Activated CD4-positive, alpha-beta T cell treated with anti-CD3 and anti-CD28 coated beads for 4 hours (primary cell): ENCODE measurements at places on chromosomes 11 and 22.

DNA sequence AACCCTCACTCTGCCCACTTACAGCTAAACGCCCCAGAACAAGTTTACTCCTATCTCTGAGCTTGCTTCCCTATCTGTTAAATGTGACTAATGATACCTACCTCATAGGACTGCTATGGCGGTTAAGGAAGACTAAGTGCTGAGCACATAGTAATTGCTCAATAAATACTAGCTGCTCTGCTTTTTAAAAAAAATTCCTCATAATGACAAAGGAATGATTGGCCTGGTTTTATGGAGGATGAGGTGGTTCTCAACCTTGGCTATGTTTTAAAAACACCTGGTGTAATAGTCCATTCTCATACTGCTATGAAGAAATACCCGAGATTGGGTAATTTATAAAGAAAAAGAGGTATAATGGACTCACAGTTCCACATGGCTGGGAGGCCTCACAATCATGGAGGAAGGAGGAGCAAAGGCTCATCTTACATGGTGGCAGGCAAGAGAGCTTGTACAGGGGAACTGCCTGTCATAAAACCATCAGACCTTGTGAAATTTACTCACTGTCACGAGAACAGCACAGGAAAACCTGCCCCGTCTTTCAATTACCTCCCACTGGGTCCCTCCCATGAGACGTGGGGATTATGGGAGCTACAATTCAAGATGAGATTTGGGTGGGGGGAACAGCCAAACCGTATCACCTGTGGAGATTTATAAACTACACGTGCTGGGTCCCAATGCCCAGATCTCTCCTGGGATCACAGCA lies 127.2 kb upstream of the SYT13 start:
- DNase-seq, result no peak

DNA sequence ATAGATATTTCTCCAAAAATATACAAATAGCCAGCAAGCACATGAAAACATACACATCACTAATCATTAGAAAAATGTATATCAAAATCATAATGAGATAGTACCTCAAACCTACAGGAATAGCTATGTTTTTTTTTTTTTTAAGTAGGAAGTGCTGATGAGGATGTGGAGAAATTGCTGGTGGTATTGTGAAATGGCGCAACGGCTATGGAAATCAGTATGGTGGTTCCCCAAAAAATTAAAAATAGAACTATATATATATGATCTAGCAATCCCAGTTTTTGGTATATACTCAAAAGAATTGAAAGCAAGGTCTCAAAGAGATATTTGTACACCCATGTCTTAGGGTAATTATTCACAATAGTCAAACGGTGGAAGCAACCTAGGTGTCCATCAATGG lies 46.0 kb upstream of the HIPK3 start:
- no peak for DNase-seq

DNA sequence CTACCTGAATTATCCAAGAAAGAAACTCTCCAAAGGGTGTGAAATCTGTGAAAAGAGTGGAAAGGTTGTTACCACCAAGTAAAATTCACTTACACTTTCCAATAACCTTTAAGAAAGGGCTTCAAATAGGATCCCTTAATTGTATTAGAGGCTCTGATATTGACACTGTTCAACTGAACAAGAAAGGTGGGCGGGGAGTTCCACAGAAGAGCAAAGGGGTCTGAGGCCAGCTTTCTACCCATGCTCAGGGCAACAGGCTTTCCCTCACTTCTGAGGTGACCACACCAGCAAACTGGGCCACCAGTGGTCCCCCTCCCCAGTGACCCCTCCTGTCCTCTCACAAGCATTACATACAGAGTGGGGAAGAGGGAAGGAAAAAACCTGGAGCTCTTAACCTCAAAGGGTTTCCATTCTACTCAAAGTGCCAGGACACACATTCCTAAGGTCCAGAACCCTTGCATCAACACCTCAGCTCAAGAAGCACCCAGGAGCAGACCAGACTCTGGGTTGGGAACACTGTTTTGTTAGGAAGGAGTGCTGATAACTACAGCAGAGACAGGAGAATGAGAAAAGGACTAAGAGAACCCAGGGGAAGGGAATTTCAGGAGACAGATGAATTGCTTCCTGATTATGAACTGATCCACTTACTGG lies 71.6 kb upstream of the AKIP1 start:
- DNase-seq, result no peak

DNA sequence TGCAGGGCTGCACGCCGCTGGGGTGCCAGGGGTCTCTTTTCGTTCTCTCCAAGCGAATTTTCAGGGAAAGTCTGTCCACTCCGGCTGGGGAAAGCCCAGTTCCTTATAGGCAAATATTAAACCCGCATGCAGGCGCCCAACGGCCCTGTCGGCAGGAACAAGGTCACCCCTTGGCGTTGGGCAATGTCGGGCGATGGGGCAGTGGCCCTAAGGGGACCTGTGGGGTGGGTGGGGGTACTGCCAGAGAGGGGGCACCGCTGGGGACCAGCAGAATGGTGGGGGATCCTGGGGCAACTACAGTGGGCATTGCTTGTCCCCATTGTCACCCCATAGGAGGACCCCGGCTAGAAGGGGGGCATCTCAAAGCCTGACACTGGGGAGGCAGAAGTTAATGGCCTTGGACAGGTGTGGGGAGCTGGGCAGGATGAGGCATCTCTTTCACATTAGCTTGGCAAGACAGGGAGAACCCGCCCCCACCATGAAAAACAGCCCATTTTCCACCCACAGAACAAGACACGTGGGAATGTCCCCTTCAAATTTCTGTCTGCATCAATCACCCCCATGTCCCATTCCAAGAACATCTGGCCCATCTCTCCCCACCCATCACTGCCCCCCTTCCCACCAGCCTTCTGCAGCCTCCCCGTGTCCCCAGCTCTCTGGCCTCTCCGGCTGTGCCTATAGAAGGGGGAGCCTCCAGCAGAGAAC lies 5.5 kb upstream of the IGF2 start:
- no peak for DNase-seq

GRCh38 chr22:49901457-49901856 lies 16.8 kb downstream of the ALG12 start:
- DNase-seq, result no peak

- DNase-seq, result peak; percentile 17
Measured at GRCh38 chr22:20803696-20804324, 29.9 kb downstream of the SERPIND1 start.

DNA sequence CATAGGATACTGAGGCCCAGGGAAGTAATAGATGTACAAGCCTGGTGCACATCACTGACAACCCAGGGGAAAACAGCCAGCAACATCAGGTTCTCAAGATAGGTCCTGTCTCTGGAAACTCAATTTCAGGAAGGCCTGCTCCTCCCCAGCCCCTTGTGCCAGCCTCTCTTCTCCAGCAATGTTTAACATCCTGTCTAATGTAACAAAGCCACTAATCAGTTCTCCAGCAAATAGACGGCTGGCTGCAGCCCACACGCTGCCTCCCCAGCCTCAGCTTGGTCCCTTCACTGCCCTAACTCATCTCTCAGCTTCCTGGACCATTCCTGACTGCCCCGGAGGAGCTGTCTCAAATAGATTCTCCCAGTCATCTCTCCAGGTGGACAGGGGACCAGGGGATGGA lies 37.8 kb downstream of the RPL27A start:
- no peak for DNase-seq

GRCh38 chr11:84420271-84420670 lies 1134.1 kb upstream of the CCDC90B start:
- DNase-seq, result no peak

- no peak for DNase-seq
Measured at GRCh38 chr22:20199413-20199842, 48.6 kb upstream of the CCDC188 start.

DNA sequence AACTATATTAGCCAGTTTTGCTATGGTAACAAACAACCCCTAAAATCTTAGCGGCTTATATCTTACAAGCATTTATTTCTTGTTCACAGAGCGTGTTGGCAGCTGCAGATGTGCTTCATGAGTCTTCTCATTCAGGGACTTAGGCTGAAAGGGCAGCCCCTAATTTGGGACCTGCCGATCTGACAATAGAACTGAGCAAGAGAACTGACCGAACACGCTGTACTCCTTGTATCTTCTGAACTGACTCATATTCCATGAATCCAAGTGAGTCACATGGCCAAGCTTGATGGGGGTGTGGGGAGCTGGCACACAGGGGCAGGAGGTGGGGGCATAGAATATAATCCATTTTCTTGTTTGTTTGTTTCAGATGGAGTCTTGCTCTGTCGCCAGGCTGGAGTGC lies 481.7 kb upstream of the CADM1 start:
- no peak for DNase-seq

DNA sequence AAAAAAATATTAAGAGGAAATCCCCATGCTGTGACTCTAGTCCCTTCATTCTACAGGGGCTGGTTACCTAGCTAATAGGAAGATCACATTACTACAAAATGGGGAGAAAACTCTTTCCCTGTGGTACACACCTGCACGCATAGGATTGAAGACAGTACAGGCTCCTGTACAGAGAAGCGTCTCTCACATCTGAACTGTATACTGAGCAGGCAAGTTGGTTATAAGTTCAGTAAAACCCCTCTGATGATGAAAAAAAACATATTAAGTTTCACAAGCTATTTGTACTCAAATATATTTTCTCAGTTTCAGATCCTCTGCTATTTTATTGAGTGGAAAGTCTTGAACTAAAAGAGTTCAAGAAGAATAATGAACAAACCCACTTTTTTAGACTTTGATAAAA lies 156.9 kb upstream of the HSD17B12 start:
- no peak for DNase-seq

GRCh38 chr11:13259374-13259773 lies 18.2 kb upstream of the BMAL1 start:
- no peak for DNase-seq

DNA sequence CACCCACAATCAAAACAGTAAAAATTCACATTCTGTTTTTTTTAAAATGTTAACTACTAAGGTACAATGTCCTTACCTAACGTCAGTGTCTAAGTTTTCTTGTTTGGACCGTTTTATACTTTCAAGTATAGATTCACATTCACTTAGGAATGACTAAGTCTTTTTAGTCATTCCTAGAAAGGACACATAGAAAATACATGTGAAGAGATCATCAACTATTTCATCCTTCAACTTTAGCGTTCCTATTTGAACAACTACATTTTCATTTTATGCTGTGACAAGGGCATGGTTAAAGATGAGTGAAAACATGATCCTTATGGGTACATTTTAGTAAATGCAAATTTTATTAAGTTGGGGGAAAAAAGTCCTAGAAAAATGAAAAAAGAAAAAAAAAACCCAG lies 62.8 kb downstream of the DDX10 start:
- no peak for DNase-seq

DNA sequence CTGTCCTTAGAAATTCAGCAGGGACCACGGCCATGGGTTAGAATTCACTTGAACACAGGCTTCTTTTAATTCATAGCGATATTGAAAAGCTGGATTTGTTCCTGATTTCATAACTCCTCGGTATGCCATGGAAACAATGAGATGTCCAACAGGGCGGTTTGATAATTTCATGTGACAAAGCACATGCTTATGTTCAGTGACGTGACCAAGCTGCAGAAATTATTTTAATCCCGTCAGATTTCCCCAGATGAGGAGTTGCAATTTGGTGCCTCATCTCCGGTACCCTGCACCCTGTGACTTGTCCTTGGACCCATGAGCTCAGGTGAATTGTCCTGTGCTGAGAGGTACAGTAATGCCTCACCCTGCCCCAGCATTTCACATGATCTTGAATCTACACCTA lies 81.7 kb downstream of the C11orf91 start:
- DNase-seq, result no peak

DNA sequence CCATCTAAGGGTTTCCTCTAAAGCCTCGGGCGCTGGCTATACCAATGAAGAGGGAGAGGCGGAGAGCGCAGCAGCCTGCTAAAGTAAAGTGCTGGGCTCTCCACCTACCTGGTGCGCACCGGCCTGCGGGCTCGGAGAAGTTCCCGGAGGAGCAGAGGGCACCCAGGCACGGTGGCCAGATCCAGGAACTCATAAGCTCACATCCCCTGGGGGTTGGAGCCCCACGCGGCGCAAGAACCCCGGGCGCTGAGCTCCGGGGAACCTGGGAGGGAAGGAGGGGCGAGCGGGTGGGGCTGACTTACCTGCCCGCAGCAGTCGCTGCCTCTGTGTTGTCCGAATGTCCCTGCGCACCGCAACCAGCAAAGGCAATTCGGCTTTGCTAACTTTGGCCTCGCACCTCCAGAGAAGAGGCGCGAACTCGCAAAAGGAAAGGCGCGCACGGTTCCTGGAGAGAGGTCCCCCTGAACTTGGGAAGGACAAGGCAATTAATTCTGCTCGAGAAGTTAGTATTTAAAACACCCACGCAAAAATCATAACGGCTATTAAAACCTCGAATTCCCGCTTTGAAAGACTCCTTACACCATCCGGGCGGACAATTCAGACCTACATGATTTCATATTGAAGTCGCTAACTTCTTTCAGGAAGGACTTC lies 127.6 kb upstream of the C11orf58 start:
- no peak for DNase-seq

GRCh38 chr11:11247576-11247975 lies 105.5 kb downstream of the CSNK2A3 start:
- no peak for DNase-seq

GRCh38 chr11:126153972-126154371 lies 57.5 kb downstream of the RPUSD4 start:
- no peak for DNase-seq

DNA sequence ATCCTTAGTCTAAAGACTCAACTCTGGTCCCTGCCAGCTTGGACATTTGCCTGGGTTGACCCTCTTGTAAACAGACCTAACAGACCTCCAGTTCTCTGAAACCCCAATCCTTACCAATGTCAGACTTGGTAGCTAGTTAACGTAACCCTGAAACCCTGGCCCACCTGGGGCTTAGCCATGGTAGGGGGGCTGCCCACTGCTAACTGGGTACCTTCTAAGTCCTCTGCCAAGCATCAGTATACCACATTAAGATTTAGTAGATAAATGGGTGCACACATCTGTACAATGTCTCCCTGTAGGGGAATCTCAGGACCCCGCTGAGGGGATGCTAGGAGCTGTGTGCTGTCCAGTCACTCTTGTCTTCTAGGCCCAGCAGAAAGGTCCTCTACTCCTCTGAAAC lies 29.9 kb upstream of the TH start:
- no peak for DNase-seq

DNA sequence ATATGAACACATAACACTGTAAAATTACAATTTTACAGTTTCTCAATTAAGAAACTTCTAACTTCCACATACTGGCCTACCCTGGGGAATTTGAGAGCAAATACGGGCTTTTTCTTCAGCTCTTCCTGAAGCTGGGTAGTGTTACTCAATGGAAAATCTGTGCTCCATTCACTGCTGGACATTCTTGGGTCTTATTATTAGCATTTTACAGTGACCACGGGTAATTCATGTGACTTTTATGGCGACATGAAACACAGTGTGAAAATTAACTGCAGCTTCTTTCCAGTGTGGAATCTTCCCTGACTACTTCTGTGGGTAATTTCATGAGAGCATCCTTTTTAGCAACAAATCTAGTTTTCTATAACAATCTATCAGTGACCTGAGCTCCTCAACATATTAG lies 423.7 kb upstream of the ANO5 start:
- DNase-seq, result no peak

DNA sequence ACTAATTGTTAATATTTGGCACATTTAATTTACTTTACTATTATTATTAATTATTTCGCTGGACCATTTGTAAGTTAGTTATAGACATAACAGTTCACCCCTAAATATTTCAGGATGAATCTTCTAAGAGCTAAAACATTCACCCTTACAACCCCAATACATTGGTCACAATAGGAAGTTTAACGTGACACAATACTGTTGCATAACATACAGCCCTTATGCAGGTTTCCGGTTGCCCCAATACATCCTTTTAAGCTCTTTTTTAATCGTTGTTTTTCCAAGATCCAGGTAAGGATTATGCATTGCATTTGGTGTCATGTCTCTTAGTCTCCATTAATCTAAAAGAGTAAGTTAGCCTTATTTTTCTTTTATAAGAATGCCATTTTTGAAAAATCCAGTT lies 71.2 kb downstream of the HSD17B12 start:
- DNase-seq, result no peak

GRCh38 chr11:121965330-121965729 lies 150.7 kb downstream of the BLID start:
- no peak for DNase-seq
